ENCODE measurements at places on chromosomes 11 and 22.

- DNase-seq, result no peak
Measured at GRCh38 chr22:36010882-36011281, 17.7 kb downstream of the RBFOX2 start.

DNA sequence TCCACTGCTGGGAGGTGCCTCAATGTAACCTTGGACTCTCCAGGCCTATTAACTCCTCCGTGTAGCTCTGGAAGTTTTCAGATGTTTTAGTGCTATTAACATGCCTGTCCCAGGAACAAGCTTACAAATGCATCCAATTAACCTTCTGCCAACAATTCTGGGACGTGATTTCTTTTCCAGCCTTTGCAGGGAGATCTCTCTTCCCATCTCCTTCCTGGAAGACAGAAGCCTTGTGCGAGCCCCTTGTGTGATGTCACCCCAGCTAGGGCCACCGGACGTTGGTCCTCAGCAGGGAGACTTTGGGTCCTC, 47.7 kb upstream of the SYT7 start:
- no peak for DNase-seq

GRCh38 chr11:763549-764321, 13.6 kb downstream of the GATD1 start:
- DNase-seq, result no peak

DNA sequence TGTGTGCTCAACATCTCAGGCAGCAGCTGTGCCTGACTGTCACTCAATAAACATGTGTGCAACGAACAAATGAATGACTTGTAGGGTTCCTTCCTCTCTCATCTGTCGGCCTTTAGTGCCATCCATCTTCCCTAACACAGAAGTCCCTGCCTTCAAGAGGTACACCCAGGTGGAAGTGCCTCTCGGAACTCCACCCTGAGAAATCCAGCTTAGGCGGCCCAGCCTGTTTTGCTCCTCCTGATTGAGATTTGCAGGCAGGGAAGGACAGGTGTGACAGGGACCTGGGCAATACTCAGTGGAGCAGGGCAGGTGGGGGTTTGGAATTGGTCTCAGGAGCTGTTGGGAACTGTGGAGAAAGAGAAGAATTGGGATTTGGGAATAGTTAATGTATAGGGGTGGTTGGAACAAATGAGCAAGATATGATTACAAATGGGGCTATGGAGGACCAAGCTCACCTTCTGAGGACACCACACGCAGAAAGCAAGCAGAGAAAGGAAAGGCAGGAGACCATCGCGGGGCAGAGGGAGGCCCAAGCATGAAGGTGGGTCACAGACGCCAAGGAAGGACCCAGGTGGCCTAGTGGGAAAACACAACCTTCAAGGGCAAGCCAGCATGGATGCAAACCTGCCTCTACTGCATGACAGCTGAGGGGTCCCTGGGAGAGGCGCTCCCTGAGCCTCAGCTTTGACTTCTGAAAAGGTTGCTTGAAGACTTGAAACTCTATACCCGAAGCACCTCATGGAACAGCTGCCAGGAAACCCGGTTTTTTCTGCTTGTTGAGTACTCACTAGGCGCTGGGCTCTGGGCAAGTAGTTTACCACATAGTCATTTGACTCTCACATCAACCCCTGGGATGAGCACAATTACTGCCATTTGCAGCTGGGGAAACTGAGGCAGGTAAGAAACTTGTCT, 40.9 kb upstream of the ANO1 start:
- no peak for DNase-seq

Measured in A549 (cell line).